ENCODE measurements at places on chromosomes 3 and 15.

DNA sequence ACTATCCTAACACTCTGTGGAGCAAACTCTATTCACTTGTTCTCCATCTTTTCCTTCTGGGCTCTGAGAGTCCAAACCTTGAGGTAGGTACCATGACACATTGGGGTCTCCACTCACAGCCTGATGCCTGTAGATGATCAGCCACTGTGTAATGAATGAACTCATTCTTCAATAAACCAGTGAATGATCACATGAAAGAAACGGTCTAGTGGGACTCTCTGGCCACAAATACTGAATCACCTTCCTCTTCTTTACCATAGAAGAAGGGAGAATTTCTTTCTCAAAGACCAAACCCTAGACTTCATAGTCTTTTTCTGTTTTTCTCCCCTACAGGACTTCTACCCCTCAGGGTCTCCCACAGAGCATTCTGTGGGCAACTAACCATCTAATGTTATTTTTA, 20.5 kb upstream of the ABHD2 start:
- no peak for DNase-seq

DNA sequence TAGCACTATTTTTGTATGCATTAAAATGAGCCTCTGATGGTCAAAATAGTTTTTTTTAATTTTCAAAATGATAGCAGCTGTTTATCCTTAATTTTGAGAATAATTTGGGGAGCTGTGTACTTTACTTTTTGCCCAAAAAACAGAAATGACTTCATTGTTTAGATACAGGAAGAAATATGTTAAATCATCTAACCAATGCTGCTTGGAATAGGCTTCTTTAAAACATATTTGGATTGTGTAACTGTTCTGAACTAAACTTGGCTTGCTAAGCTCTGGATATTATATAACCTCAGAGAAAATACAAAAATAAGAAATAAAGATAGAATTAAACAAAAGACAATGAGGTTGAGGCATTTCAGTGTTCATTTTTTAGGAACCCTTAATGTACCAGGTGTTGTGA, 119.3 kb downstream of the SERPINI1 start:
- no peak for DNase-seq

DNA sequence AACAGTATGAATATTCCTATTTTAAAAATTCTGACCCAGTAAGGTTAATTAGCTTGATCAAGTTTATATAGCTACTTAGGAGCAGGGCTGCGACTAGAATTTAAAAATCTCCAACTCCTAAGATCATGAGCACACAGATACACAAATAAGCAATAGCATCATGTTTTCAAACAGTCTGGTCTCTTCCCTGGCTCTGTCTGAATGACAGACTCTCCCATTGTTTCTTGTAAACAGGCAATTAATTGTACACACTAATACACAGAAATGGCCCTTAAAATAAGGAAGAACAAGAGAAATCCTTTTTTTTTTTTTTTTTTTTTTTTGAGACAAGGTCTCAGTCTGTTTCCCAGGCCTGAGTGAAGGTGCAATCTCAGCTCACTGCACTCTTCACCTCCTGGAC, 1064.4 kb upstream of the CFAP20DC start:
- DNase-seq, result no peak

- no peak for DNase-seq
Measured at GRCh38 chr3:73187328-73187727, 125.9 kb downstream of the EBLN2 start.

DNA sequence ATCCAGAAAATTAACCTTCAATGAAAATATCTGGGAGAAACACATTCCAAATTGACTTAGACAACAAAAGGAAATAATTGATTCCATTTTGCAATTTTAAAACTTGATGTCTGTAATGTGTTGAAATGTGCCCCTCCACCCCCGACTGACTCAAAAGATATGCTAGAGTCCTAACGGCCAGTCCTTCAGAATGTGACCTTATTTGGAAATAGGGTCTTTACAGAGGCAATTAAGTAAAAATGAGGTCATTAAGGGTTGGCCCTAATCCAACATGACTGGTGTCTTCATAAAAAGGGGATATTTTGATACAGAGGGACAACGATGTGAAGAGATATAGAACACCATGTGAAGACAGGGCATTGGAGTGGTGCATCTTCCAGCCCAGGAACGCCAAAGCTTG, 153.9 kb downstream of the PDZRN3 start:
- no peak for DNase-seq

- DNase-seq, result no peak
Measured at GRCh38 chr3:31502803-31503221, 29.9 kb upstream of the STT3B start.

GRCh38 chr15:31082771-31083369, 18.7 kb downstream of the TRPM1 start:
- no peak for DNase-seq

- no peak for DNase-seq
Measured at GRCh38 chr3:119468041-119468440, 722 bp upstream of the POGLUT1 start.

DNA sequence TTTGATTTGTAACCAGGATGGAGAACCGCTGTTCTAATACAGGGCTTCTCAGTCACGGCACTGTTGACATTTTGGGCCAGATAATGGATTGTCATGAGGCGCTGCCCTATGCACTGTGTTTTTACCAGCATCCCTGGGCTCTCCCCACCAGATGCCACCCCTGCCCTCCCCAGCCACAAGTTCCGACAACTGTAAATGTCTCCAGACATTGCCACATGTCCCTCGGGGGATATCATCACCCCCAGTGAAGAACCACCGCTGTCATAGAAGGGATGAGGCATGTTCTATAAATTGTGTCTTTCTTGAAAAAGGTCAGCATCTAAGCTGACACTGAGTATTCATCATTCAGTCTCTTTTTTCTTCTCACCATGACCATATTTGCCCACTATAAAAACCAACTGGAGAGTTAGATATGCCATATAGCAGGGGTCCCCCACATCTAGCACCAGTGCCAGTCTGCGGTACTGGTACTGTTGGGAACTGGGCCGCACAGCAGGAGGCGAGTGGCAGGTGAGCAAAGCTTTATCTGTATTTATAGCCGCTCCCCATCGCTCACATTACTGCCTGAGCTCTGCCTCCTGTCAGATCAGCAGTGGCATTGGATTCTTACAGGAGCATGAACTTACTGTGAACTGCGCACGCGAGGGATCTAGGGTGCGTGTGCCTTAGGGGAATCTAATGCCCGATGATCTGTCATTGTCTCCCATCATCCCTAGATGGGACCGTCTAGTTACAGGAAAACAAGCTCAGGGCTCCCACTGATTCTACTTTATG, 260.5 kb upstream of the ST8SIA2 start:
- no peak for DNase-seq

- DNase-seq, result no peak
Measured at GRCh38 chr3:184665101-184665500, 46.8 kb downstream of the MAGEF1 start.

- no peak for DNase-seq
Measured at GRCh38 chr3:185605566-185605965, 19.5 kb downstream of the SENP2 start.

GRCh38 chr15:64112073-64112772, 16.4 kb downstream of the SNX1 start:
- DNase-seq, result no peak

- no peak for DNase-seq
Measured at GRCh38 chr3:52742418-52743041, 28.2 kb downstream of the NEK4 start.

GRCh38 chr3:15305359-15305844, 27.0 kb downstream of the SH3BP5 start:
- no peak for DNase-seq

DNA sequence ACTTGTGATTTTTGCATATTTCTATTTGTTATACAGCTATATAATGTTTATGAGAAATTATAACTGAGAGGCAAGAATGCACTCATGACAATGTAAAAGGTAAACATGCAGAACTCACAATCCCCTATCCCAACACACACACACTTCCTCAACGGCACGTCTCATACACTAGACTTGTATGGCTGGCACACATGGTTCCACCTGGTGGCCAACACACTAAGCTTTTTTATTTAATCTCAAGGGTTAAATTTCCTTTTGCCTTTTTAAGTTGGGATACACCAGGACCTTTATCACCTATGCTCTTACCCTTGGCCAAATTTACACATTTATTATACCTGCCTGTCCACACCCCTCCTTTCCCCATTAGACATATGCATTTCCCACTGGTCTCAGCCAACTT, 88.6 kb upstream of the PSMD6 start:
- no peak for DNase-seq

- DNase-seq, result no peak
Measured at GRCh38 chr3:133701435-133702358, 40.0 kb upstream of the TOPBP1 start.

- no peak for DNase-seq
Measured at GRCh38 chr3:46095307-46095706, 68.0 kb upstream of the XCR1 start.

DNA sequence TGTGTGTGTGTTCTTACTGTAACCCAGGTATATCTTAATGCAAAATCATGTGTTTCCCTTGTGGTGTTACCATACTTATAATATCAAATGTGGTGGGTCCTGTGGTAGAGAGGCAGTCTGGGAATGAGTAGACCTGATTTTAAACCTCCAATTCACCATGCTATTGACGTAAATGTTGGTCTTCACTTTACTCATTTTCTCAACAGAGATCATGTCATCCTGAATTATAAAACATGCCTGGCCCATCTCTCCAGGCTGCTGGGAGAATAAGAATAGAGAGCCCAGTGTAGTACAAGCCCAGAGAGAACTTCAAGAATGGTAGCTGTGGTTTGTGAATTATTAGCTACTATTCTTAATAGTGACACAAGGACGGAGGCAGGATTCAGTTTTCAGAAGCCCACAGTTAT, 88.1 kb downstream of the MBNL1 start:
- DNase-seq, result no peak

DNA sequence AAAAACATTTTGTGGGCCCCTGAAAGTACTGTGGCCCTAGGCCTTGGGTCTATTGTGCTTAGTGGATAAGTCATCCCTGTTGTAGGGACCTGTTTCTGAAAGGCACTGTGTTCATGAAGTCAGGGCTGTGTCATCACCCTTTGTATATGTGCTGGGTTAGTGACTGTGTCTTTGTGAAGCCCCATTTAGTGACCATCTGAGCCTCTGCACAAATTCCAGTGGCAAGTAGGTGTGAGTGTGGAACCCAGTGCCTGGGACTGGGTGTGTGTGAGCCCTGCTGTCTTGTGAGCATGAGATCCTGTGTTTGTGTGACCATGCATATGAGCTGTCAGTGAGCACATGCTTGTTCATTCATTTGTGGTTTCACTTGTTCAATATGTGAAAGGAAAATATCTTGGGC, 1.2 kb upstream of the HYAL1 start:
- no peak for DNase-seq

- DNase-seq, result no peak
Measured at GRCh38 chr3:3172627-3173026, 6.9 kb downstream of the CRBN start.

DNA sequence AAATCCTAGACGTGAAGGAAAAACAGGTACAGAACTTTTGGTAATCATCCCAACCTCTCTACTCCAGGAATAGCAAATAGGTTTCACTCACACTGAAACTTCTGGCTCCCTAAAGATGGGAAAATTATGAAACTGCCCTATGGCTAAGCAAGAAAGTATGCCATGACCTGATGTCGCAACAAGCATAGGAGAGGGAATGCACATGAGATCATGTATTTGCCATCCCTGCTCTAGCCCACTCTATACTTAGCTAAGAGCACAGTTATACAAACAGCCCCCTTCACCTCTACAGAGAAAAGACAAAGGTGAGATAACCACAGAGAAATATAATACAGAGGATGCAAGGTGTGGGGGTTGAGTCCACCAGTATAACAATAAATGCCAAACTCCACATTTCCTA, 102.7 kb downstream of the TBC1D5 start:
- DNase-seq, result no peak

DNA sequence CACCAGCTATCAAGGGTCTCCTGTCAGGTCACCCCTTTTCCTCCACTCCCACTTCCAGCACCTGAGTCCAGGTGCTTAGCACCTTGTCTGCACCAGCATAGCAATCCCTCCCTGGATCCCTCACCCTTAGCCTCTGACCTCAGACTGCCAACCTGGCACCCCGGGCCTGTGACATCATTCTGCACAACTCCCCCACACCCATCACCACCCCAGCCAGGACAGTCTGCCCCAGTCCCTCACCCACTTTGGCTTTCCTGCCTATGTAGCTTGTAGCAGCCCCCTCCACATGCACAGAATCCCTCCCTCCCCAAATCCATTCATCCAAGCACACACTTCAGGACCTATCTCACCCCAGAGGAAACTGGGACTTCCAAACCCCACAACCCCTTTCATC, 819 bp upstream of the PLXNB1 start:
- DNase-seq, result no peak

- no peak for DNase-seq
Measured at GRCh38 chr3:82222401-82222800, 461.0 kb upstream of the GBE1 start.

- no peak for DNase-seq
Measured at GRCh38 chr3:54121414-54122323, 683 bp upstream of the CACNA2D3 start.

GRCh38 chr15:59473226-59473625, 35.2 kb downstream of the FAM81A start:
- DNase-seq, result no peak

DNA sequence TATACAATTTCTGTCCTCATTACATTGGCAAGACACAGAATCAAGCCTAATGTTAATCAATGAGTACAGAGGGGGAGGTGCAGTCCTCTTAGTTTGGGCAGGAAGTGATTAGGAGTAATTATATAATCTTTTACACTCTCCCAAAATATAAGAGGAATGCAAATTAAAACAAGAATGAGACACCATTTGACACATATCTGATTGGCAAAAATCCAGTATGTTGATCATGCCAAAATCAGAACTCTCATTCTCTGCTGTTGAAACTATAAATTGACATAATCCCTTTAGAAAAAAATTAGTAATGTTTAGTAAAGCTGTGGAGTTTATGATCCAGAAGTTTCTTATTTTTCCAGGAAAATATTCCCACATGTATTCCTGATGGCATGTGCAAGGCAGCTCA, 373.4 kb downstream of the EPHA6 start:
- DNase-seq, result no peak

- DNase-seq, result no peak
Measured at GRCh38 chr3:15345066-15345607, 12.8 kb upstream of the SH3BP5 start.

DNA sequence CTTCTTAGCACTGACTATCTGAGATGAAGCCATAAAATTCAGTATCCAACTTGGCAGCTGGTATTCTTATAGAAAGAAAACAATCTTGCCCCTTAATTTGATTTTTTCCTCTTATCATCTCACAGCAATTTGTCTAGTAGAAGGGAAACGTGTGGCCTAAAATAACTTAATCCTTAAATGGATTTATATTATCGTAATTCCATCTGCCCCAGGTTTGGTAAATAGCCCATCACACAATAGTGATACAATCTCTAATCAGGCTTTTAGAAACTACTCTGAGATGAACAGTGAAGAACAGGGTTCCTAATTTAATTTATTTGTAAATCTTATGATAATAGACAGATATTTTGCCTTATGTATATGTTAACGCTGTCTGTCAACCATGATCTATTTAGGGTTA, 24.8 kb downstream of the PEX5L start:
- DNase-seq, result no peak

GRCh38 chr3:87949879-87950208, 109.0 kb downstream of the CGGBP1 start:
- no peak for DNase-seq
